ENCODE measurements at places on chromosomes 12 and 14. TPM values are rescaled to one million over a fixed set of nuclear protein-coding genes. Genes with fewer than 3 reads are reported as not detected.

The TWF1 gene
- total RNA-seq: 110 TPM

The ESPL1 gene
- 3.3 TPM for total RNA-seq

The RDH12 gene
- not detected for total RNA-seq

GRCh38 chr14:64788706-64789105 is 84.5 kb downstream of the PLEKHG3 start:
- no peak for DNase-seq

DNA sequence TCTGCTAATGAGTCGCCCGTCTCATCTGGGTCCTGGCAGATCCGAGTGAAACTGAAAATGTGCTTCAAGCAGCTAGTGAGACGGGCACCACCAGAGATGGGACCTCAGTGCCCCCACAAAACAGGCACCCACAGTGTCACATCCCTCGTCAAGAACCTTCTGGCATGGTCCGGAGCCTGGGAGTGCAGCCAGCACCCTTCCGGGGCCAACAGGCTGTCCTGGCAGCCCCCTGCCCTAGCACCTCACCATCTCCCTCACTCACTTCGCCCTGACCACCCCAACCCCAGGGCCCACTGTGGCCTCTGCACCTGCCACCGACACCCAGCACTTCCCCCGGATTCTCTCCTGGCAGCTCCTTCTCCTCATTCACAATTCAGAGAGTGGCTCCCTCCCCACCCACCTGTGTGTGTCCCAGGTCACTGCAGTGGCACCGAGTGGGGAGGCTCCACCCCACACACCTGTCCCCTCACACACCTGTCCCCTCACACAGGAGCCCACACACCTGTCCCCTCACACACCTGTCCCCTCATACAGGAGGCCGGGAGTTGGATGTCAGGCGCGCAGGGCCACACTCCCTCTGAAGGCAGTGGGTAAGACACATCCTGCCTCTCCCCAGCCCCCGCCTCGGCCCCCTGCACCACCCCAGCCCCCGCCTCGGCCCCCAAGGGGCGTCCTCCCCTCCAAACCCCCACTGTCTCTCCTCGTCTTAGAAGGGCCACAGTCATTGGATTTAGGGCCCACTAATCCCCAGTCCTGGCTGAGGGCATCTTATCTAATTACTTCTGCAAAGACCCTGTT is 7.9 kb downstream of the GALNT9 start:
- DNase-seq: no peak

The DNAI7 gene
- total RNA-seq: 0.45 TPM

GRCh38 chr12:105820429-105821125 is 318.2 kb downstream of the NUAK1 start:
- no peak for DNase-seq
